ENCODE measurements at places on chromosomes 1 and 21.

DNA sequence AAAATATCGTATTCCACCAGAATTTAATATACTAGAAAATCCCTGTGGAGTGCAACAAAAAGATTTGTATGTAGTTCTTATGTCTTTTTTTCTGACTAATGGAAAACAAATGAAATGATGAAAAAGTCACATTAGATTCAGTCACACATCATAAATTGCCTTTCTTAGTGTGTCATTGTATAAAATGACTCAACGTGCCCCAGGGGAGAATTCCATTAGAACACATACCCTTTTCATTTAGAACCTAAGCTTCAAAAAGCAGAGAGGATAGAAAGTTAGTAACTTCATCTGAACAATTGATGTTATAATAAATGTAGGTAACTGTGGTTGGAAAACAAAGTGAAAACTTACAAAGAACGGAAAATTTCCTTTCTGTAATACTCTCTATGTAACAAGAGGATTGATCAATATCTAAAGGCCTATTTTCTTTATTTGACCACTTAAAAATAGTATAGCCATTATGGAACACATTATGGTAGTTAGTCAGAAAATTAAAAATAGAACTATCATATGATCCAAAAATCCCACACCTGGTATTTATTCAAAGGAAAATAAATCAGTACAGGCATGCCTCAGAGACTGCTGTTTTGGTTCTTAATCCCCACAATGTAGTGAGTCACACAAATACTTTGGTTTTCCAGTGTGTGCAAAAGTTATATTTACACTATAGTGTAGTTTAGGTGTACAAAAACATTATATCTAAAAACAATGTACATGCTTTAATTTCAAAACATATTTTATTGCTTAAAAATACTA is 1016.1 kb downstream of the KCNT2 start:
- DNase-seq, result no peak

DNA sequence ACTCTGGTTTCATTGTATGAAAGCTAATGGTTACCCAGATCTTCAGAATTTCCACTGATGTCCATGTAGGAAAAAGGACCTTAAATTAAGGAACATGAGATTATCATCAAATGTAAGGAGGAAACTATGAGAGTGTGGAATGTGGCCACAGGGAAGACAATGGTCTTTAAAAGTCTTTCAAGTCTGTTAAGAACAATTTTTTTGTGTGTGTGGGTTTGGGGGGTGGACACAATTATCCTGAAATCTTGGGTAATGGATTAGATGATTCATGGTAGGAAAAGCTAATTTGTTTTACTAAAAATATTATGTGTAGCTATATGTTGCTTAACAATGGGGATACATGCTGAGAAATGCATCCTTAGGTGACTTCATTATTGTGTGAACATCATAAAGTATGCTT is 72.9 kb downstream of the PLA2G4A start:
- DNase-seq, result no peak

DNA sequence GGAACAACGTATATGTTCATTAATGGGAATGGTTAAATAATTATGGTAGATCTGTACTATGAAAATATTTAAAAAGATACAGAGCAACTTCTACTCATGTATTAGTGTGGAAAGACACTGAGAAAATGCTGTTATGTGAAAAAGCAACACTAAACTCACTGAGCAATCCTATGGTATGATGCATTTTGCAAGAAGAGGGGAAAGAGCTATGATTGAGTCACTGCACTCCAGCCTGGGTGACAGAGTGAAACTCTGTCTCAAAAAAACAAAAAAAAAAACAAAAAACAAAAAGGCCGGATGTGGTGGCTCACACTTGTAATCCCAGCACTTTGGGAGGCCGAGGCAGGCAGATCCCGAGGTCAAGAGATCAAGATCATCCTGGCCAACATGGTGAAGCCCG is 44.4 kb downstream of the ATP5PO start:
- DNase-seq, result no peak

- no peak for DNase-seq
Measured at GRCh38 chr1:21365036-21365435, 74.8 kb upstream of the ECE1 start.

DNA sequence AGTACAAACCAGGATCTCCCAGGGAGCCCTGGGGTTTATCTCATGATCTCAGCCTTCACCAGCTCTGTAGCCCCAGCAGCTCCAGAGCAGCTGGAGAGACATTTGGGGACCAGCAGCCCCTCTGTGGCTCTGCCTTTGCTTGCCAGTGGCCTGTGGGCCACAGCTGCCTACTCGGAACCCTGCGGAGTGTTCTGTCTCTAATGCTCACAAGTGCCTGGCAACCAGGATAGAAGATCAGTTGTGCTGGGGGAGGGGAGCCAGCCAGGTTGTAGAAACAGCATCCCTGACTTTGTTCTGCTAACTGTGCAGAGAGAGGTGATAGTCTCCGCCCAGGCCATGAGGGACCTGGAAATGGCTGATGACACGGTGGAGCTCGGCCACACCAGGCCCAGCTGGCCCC is 50.9 kb upstream of the KCNJ15 start:
- no peak for DNase-seq

- no peak for DNase-seq
Measured at GRCh38 chr1:23514111-23514679, 16.8 kb downstream of the E2F2 start.

DNA sequence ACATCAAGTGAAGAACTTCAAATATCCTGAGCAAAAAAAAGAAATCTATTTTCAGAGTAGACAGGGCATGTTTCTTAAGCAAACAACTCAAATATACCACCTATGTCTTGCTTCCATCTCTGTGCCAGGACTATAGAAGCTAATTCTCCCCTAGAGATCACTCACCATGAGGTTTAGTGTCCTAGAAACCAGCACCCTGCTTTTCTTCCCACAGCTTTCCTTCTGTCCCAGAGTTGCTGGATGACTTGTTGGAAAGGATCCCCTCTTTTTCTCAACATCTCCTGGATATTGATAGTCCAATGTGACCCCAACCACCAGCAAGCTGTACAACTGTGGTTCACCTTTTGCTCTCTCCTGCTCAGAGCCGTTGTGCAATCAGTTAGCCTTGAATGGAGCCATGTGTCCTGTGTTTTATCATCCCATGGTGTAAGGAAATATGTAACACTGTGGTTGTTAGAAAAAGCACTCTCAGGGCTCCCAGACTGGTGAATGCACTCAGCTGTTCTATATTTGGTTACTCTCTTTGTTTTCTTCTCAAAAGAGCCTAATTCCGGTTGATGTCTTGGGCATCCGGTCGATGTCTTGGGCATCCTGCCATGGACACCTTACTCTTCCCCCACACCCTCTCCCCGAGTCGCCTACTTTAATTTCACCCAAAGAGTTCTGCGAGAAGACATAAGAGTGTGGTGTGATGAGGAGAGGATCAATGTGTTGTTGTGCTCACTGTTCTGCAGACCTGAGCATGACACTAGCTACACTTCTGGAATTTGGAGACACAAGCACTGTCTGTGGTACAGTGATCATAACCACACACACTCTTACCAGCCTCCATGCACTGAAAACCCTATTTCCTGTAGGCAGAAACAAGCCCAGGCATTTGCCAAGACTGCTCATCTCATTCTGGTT is 1.7 kb downstream of the TNFSF4 start:
- DNase-seq, result no peak

- no peak for DNase-seq
Measured at GRCh38 chr1:8821084-8821483, 3.6 kb upstream of the RERE start.

- no peak for DNase-seq
Measured at GRCh38 chr1:11486231-11487009, 7.5 kb downstream of the DISP3 start.

DNA sequence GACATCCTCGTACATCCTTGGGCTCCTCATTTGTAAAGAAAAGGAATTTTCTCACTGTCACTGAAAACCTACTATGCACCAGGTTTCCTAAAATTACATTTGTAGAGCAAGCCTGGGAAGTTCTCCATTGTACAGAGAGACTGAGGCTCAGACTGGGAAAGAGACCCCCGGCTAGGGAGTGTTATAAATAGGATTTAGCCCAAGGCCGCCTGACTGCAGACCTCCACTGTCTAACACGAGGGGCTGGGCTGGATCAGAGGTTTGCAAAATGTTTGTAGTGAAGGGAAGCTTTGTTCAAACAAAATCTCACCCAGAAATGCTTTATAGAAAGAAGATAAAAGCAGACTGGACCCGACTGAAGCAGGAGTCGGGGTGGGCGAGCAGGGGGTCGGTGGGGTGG is 131.3 kb downstream of the ACTL8 start:
- no peak for DNase-seq

DNA sequence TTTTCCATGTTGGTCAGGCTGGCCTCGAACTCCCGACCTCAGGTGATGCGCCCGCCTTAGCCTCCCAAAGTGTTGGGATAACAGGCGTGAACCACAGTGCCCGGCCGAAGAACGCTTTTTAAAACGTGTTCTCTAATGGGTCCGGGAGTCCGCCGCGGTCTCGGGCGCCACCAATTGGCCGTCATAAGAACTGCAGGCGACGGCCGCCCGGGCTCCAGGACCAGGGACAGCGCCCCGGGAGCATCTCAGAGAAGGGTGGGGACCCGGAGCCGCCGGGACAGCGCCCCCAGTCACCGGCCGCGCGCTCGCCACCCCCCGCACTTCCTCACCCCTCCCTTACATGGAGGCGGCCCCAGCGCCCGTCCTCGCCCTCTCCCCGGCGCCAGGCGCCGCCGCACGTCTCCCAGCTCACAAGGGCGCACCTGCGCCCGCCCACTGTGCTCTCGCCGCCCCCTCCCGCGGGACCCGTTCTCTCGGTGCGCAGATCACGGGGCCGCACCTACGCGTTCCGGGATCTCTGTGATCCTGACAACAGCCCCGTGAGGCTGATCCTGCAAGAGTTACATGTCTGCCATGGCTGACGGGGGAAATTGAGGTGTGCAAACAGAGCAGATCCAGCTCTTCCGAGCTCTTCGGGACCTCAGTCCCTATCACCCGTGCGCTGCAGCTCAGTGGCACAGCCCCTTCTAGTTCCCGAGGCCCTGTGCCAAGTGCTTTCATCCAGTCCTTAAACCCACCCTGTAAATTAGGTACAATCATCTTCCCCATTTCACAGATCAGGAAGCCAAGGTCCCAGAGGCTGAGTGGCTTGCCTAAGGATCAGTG is 9.8 kb downstream of the RAP1GAP start:
- no peak for DNase-seq

DNA sequence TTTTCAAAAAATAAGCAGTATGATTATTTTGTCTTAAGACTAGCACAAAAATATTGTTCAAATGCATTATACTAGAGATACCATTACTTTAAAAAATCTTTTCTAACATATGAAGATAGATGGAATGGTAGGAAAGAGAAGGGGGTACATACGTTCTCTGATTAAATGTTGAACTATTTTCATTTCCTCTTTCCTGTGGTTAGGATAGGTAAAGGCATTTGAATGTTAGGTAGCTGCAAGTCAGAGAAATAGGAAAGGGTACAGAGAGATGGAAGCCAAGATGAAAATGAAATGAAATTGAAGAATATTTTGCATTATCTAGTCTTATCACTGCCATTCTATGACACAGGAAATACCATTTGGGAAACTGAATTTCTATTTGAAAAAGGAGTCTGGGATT is 28.3 kb downstream of the TLCD4 start:
- no peak for DNase-seq

GRCh38 chr1:1185101-1185765 is 11.6 kb downstream of the TTLL10 start:
- DNase-seq, result no peak

DNA sequence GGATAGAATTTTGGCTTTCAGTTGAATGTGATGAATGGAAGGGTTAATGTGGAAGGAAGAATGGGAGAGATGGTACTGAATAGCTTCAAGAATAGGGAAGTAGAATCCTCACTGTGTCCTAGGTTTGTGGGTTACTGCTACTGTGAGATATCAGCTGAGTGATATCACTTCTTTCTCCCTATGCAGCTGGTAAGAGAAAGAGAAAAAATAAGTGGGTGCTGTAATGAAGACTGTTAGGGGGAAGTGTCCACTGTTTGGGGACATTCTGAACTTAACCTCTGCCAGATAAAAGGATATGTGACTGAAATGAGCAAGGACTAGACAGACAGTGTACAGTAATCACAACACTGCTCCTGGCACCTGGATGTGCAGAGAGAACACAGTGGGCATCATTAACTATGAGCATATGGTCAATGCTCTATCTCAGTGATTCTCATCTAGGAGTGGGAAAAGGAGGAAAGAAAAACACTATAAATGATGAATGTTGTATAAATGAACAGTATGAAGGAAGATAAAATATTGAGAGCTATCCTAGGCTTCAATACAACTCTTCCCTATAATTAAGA is 25.6 kb upstream of the MOB3C start:
- DNase-seq, result no peak

GRCh38 chr1:161225178-161225533 is 704 bp upstream of the TOMM40L start:
- no peak for DNase-seq

DNA sequence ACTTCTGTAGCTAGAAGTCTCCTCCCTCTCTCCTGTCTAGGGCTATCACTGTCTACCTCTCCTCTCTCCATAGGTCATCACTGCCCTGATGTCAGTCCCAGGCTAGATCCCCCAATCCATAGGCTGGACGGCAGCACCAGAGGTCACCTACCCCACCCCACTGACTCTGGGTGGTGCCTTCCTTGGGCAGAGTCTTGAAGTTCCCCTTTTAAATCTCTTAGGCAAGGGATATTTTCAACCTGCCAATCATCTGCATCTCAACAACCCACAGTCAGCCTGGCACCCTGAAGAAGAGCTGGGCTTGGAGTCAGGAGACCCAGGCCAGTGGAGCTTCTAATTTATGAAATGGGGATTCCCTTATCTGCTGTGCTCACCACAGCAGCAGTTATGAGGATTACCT is 13.2 kb downstream of the MYBPH start:
- DNase-seq, result no peak

DNA sequence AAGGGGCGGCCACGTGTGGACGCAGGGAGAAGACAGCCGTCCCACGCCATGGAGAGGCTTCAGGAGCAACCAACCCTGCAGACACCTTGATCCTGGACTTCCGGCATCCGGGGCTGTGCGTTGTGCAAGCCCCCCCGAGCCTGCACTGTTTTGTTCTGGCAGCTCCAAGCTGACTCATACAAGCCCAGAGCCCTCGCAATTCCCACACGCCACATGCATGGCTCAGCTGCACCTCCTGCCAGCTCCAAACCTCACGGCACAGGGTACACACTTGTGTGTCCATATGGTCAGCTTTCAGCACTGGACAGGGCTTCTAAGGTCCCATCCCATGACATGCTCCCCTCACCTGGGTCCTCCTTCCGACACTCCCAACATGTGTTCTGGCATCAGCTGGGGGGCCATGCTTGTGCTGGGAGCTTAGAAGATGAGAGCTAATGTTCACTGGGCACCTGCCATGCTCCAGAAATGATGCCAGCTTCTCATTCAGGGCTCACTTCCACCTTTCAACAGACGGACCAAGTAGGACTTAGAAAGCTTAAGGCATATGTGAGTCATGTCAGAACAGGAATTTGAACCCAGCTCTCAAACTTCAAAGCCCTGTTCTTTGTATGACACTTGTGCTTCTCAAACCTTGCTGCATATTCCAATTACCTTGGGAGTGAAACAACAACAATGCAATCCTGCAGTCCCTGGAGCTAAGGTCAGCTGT is 137.3 kb downstream of the PGBD5 start:
- DNase-seq, result no peak

DNA sequence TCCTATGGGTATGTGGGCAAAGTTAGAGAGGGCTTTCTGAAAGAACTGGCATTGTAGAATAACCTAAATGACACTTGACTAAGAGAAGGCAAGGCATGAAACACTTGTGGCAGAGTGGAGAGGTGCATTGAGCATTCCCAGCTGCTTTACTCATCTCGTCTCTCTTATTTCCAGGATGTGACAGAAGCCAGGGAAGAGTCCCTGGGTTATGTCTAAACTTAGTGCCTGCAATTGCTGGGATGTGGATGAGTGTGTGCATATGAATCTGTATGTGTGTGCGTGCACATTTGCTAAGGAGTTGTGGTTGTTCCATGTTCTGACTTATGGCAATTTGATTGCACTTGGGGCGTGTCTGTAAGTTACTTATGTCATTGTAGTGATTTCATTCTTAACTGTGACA is 1326.5 kb upstream of the B3GALT2 start:
- DNase-seq, result no peak
